ENCODE measurements at places on chromosomes 16 and 17. TPM values are rescaled to one million over a fixed set of nuclear protein-coding genes. Genes with fewer than 3 reads are reported as not detected.

KCNH6 gene
- total RNA-seq: not detected

TEX14 gene
- not detected for total RNA-seq

CD7 gene
- total RNA-seq: 0.20 TPM

RNF43 gene
- not detected for total RNA-seq

TRIM16 gene
- 27.2 TPM for total RNA-seq

KRT222 gene
- not detected for total RNA-seq

ZNF423 gene
- 23.2 TPM for total RNA-seq

RAB11FIP3 gene
- total RNA-seq: 32.8 TPM
